ENCODE measurements at places on chromosomes 7 and 10.

DNA sequence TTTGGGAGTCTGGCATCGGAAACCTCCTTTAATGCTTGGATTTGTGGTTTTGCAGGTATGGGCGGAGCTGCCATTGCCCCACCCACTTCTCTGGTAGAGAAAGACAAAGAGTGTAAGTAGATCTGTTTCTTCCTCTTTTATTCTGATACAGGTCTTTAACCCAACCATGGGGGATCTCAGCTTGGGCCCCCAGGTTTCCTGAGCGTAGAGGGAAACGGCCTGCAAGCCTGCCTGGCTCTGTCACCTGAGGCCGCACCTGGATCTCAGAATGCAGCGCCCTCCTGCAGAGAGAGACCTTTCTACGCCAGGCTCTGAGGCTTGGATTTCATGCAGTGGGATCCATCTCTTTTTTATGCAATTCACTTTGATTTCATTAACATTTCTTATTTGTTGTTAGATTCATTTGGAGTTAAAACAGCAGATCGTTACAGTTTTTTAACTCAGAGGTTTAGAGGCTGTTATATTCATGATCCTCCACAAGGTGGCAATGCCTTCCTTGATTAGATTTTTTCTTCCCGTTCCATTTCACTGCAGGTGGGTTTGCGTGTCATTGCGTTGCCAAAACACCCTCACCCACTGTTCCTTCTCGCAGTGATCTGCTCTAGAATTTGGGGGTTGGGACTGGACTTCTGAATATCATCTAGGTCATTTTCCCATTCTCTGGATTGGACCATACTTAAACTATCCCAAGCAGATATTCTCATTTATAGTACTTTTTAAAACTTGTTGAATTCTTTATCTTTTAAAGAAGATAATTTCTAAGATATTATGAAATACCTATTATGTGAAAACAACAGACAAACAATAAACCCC, 20.0 kb downstream of the RBM17 start:
- DNase-seq, result peak; percentile 74

GRCh38 chr10:84293171-84293570, 35.2 kb upstream of the CCSER2 start:
- no peak for DNase-seq

DNA sequence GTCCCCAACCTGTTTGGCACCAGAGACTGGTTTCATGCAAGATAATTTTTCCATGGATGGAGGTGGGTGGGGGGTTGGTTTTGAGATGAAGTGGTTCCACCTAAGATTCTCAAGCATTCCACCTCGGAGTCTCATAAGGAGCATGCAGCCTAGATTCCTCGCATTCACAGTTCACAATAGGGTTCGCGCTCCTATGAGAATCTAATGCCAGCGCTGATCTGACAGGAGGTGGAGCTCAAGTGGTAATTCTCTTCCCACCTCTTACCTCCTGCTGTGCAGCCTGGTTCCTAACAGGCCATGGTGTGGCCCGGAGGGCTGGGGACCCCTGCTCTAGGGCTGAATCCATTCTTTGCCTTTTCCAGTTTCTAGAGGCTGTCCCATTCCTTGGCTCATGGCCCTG, 19.1 kb upstream of the CDK1 start:
- no peak for DNase-seq

DNA sequence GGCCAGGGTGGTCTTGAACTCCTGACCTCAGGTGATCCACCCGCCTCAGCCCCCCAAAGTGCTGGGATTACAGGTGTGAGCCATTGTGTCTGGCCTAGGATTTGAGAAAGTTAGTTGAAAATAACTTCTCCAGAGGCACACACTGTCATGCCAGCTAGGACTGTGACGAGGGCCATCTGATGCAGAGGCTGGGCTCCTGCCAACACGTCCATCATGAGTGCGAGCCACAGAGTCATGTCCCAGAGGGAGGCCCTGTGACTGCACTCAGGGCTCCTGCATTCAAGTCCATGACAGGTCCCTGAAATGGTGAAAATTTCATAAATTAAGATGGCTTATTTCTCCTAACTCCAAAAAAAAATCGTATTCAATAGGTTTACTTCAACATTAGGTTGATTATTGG, 17.1 kb downstream of the C10orf120 start:
- DNase-seq, result no peak

DNA sequence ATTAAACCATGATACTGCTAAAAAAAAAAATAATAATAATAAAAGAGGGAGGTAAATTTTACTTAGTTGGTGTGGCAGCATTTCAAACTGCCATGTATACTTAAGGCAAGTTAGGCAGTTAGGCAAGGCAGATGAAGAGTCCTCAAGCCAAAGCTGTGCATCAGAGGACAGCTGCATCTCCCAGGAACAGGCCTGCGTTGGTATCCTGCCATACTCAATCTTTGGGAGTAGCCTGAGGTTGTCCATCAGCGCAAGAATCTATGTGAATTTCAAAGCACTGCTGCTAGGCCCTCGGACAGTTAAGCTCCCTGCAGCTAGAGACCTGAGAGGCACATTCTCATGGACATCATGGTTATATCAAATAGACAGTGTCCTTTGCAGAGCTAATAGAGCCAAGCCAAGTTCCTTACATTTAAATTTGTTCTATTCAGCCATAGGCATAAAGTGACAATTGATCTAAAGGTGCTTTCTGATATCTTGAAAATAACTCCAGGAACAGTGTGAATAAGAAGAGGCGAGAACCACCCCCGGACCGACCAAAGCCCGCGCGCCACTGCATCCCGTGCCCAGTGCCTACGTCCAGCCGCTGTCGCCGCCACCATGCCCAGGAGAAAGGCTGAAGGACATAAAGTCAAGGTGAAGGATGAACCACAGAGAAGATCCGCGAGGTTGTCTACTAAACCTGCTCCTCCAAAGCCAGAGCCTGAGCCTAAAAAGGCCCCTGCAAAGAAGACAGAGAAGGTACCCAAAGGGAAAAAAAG, 310.6 kb downstream of the SEMA3D start:
- DNase-seq, result no peak

GRCh38 chr10:96263176-96263575, 8.2 kb downstream of the BLNK start:
- DNase-seq, result no peak

DNA sequence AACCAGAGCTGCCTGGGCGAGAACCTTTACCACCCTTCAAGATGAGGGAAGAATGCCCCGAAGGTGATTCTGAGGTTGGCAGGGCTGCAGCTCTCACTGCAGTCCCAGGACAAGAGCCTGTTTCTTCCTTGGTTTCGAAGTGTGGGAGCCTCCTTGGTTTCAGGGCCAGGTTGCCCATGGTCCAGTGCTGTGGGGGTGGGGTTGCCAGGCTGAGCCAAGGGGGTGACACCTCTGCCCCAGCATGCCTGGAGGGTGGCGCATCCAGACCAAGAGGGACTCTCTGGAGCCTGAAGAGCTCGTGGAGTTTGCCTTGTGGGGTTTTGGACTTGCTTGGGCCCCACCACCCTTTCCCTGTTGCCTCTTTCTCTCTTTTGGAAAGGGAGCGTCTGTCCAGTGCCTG, 41.3 kb downstream of the WDR37 start:
- no peak for DNase-seq

DNA sequence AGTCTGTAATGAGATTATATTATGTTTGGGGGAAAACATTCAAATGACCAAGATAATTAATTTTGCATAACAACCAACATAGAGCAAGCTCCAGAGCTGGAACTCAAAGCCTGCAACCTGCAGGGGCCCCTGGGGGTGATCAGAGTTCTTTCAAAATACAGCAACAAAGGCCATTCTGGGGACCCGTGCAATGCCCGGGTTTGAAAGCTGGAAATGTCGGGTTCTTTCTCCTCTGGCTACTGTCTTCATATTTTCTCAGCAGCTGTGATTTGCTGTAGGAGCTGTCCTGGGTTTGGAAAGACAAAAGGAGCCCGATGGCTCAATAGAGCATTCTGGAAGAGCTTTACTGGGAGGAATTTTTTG, 30.8 kb upstream of the CARD11 start:
- no peak for DNase-seq

- DNase-seq, result no peak
Measured at GRCh38 chr10:114388275-114388674, 16.0 kb downstream of the AFAP1L2 start.

DNA sequence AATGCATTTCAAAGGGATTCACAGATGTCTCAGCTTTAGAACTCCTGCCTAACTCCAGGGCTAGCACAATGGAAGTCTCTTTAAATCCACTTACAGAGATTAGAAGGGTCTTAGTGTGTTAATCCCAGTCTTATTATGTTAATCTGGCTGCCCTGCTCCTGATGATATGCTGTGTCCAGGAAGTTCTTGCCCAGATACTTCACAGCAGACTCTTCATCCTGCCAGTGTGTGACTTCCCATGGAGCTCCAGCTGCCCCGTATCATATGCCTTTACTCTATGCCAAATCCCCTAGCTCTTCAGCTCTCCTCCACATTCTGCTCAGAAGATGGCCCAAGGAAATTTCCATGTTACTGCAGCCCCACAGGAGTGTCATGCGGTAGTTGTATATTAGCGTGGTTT, 533.8 kb downstream of the GALNT17 start:
- DNase-seq, result no peak

- no peak for DNase-seq
Measured at GRCh38 chr10:70130878-70131559, 1.6 kb downstream of the AIFM2 start.

- no peak for DNase-seq
Measured at GRCh38 chr7:9204571-9204970, 771.2 kb downstream of the NXPH1 start.

DNA sequence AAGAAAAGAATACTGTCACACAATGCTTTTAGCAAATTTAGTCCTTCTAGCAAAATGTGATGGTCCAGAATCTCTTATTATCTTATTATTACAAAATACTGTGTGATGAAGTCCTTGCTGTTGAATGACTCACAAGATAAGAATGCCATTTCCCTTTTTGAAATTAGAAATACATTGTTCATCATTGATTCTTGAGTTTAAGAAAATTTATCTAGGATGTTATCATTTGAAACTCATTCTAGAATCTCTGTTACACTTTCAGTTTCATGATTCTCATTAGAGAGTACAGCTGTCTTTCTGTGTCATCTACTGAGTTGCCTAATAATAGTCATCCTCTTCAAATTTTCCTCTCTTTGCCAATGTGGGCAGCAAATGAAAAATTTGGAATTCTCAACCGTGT, 9.6 kb downstream of the ZKSCAN5 start:
- no peak for DNase-seq

DNA sequence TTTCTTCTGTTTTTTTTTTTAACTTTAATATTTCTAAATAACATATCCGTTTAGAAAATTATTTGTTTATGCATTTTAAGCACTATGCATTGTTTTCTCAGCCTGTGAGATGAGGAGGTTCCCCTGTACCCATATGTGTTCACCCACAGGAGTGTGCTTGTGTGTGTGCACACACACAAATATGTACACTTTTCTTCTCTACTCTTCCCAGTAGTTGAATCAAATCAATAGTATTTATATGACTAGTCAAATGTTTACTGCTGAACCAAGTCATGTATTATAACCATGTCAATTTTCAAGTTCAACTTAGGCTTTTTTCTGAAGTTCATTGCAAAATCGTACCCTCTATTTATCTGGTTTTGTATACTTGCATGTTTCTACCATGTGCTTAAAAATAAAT, 37.3 kb downstream of the HDAC9 start:
- DNase-seq, result no peak

DNA sequence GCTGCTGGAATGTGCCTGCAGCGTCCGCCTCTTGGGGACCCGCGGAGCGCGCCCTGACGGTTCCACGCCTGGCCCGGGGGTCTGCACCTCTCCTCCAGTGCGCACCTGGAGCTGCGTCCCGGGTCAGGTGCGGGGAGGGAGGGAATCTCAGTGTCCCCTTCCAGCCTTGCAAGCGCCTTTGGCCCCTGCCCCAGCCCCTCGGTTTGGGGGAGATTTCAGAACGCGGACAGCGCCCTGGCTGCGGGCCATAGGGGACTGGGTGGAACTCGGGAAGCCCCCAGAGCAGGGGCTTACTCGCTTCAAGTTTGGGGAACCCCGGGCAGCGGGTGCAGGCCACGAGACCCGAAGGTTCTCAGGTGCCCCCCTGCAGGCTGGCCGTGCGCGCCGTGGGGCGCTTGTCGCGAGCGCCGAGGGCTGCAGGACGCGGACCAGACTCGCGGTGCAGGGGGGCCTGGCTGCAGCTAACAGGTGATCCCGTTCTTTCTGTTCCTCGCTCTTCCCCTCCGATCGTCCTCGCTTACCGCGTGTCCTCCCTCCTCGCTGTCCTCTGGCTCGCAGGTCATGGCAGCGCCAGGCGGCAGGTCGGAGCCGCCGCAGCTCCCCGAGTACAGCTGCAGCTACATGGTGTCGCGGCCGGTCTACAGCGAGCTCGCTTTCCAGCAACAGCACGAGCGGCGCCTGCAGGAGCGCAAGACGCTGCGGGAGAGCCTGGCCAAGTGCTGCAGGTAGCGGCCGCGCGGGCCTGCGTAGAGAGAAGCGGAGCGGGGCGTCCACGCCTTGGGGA, 645 bp downstream of the SLC26A4 start:
- no peak for DNase-seq

GRCh38 chr7:71364551-71364950, 232.6 kb downstream of the GALNT17 start:
- no peak for DNase-seq

DNA sequence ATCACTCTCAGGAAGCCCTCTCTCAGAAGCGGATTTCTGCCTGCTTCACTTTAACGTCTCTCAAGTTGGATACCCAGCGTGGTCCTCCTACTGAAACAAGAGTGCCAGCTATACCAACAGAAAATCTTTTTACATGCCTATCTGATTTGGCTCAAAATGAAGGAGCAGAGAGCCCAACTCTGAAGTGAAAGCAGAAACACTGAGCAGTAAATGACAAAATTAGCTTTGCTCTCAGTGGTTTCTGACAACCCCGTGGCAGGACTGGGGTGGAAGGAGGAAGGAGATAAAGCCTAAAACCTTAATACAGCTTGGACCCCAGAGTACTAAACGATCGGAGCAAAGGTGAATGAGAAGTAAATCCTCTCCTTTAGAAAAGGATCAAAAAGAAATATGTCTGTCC, 25.1 kb upstream of the GPR37 start:
- no peak for DNase-seq

DNA sequence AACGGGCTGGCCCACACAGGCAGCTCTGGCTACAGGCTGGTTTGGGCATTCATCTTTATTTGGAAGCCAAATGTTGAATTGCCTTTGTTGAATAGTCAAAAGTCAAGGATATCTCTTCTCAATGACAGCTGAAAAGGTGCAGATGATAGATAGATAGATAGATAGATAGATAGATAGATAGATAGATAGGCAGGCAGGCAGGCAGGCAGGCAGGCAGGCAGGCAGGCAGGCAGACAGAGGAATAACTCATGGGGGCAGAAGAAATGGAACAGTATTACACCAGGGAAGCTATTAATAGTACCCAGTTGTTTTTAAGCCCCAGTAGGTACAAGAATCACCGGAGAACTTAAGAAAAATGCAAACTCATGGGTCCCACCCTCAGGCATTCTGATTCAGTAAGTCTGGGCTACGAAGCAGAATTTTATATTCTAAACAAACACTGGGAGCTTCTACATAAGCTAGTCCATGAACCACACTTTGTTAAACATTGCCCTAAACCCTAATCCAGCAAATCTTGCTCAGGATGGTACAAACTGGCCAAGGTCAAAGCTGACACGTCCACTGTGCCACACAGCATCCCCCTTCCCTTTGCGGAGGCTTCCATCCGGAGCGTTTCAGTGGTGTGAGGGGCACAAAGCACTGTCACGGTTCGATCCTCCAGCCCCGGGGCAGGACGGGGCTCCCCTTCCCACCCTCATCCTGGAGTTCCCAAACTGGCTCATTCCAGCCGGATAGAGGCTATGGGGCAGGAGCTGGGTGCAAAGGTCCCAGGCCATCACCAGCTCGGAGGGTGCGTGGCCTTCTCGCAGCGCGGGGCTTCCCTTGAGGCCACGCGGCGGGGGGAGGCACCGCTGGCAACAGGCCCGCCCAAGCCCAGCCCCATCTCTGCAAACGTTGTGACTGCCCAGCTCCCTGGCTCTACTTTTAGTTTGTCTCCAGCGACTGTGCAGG, 6.7 kb downstream of the PRKAG2 start:
- no peak for DNase-seq

Data from CD4-positive, CD25-positive, alpha-beta regulatory T cell (primary cell).